ENCODE measurements at places on chromosomes 4 and X. TPM values are rescaled to one million over a fixed set of nuclear protein-coding genes. Genes with fewer than 3 reads are reported as not detected.
A peak's percentile ranks its signal among the peaks of the same experiment; 100 is the strongest.

DNA sequence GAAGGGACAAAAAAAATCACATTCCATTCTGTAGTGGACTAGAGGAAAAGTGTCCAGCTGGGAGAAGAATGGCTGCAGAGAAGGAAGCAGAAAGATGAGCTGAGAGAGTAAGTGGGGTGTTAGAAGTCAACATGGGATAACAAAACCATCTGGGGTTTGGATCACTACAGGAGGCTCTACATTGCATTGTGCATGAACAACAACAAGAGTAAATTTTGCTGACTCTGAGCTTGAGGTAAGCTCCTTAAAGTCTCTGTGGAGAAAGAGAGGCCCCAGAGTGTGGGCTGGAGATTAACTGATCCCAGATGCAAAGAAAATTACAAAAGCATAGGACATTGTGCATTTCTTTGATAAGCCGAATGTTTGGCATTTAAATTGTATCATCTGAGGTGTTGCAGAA is 128.9 kb downstream of the UGT8 start:
- H3K4me1 ChIP-seq: no peaks in the 10 kb centered on the region
- no peaks in the 10 kb centered on the region for H3K36me3 ChIP-seq

DNA sequence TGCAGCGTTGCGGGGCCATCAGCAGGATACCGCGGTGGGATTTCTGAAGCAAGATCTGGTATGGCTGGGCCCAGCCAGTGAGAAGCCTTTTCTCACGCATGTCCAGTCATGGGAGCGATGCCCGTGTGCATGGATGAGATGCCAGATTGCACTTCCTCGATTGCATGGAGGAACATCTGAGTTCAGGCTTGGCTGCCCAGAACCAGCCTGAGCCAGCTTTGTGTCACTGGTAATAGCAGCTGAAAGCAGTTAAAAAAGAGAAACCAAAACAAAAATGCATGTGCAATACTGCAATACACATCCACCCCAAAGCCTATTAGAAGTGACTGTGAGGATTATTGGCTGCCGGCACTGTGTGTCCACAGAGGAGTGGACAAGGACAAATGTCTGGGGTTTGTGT is 59.3 kb downstream of the PSAPL1 start:
- DNase-seq: no peak
- H3K4me3 ChIP-seq: no peak overlapping the region
- H3K27me3 ChIP-seq: no peaks in the 10 kb centered on the region
- no peaks in the 10 kb centered on the region for H3K36me3 ChIP-seq

- DNase-seq: no peak
- H3K27ac ChIP-seq: no peak overlapping the region
- no peak overlapping the region for H3K4me3 ChIP-seq
- H3K4me1 ChIP-seq: no peaks in the 10 kb centered on the region
- no peaks in the 10 kb centered on the region for H3K36me3 ChIP-seq
- no peaks in the 10 kb centered on the region for H3K27me3 ChIP-seq
These were observed 7.5 kb downstream of the P2RY4 start for GRCh38 chrX:70252491-70252890.

- H3K4me1 ChIP-seq: no peaks in the 10 kb centered on the region
- H3K36me3 ChIP-seq: no peaks in the 10 kb centered on the region
- DNase-seq: no peak
- H3K27ac ChIP-seq: no peak overlapping the region
- no peaks in the 10 kb centered on the region for H3K27me3 ChIP-seq
- no peak overlapping the region for H3K4me3 ChIP-seq
These were observed 186.5 kb downstream of the RAP1GDS1 start for GRCh38 chr4:98447648-98448047.

MAGEA9 gene
- not detected for total RNA-seq

DNA sequence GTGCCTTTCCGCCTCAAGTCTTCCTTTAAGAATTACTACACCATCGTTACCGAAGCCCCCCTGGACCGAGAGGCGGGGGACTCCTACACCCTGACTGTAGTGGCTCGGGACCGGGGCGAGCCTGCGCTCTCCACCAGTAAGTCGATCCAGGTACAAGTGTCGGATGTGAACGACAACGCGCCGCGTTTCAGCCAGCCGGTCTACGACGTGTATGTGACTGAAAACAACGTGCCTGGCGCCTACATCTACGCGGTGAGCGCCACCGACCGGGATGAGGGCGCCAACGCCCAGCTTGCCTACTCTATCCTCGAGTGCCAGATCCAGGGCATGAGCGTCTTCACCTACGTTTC is 2.2 kb downstream of the PCDH10 start:
- H3K4me3 ChIP-seq: no peak overlapping the region
- H3K36me3 ChIP-seq: no peaks in the 10 kb centered on the region
- H3K27me3 ChIP-seq: no peaks in the 10 kb centered on the region
- no peak overlapping the region for H3K27ac ChIP-seq
- peaks cover 32% of the 10 kb centered on the region for H3K4me1 ChIP-seq

KCNE5 gene
- not detected for total RNA-seq

DNA sequence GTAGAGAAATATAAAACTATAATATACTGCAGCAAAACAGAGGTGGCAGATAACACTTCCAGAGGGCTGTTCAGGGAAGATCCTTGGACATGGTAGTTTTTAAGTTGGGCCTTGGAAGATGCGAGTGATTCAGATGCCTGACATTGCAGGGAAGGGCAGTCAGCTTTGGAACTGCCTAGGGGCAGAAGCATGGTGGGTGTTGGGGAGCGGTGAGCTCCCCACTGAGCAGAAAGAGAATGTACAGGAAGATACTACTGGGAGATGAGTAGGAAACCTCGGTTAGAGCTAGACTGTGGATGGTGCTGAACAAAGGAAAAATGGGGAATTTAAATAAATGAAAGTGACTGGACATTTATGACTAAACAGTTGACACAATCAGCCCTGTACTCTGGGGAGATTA is 24.9 kb upstream of the SEC24B start:
- no peaks in the 10 kb centered on the region for H3K36me3 ChIP-seq
- H3K27me3 ChIP-seq: no peaks in the 10 kb centered on the region
- no peak for DNase-seq

GRCh38 chr4:150411520-150411919 is 170.4 kb upstream of the MAB21L2 start:
- DNase-seq: no peak
- H3K4me3 ChIP-seq: no peak overlapping the region
- H3K27ac ChIP-seq: no peak overlapping the region
- no peaks in the 10 kb centered on the region for H3K36me3 ChIP-seq

GRCh38 chr4:69708211-69708610 is 52.2 kb downstream of the SULT1B1 start:
- H3K36me3 ChIP-seq: no peaks in the 10 kb centered on the region
- H3K4me1 ChIP-seq: peaks cover 12% of the 10 kb centered on the region
- H3K27me3 ChIP-seq: no peaks in the 10 kb centered on the region
- DNase-seq: no peak
- no peak overlapping the region for H3K4me3 ChIP-seq
- no peak overlapping the region for H3K27ac ChIP-seq

GRCh38 chr4:12265554-12265953 is 836.9 kb upstream of the HS3ST1 start:
- H3K36me3 ChIP-seq: no peaks in the 10 kb centered on the region
- H3K27me3 ChIP-seq: no peaks in the 10 kb centered on the region
- no peak for DNase-seq
- H3K4me1 ChIP-seq: no peaks in the 10 kb centered on the region

NPY2R gene
- not detected for total RNA-seq

PRRG3 gene
- total RNA-seq: 0.07 TPM

DNA sequence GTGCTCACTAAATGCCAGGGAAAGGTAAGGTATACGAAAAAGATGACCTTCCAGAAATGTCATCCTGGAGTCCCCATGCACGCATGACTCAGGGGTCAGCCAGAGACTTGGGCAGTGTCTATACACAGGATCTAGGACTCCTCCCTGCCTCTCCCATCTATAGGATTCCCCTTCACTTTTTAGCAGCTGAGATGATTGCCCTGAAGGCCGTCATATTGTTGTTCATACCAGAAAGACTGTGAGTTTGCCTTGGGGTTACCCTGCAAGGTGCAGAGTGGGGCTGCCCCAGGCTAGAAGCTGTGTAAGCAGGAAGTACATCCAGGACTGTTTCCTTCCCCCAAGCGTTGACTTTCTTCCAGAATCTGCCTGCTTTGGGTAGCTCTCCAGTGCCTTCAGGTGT is 55.1 kb upstream of the MAMLD1 start:
- no peak for DNase-seq
- H3K27me3 ChIP-seq: no peaks in the 10 kb centered on the region
- H3K4me1 ChIP-seq: no peaks in the 10 kb centered on the region
- no peak overlapping the region for H3K27ac ChIP-seq

DNA sequence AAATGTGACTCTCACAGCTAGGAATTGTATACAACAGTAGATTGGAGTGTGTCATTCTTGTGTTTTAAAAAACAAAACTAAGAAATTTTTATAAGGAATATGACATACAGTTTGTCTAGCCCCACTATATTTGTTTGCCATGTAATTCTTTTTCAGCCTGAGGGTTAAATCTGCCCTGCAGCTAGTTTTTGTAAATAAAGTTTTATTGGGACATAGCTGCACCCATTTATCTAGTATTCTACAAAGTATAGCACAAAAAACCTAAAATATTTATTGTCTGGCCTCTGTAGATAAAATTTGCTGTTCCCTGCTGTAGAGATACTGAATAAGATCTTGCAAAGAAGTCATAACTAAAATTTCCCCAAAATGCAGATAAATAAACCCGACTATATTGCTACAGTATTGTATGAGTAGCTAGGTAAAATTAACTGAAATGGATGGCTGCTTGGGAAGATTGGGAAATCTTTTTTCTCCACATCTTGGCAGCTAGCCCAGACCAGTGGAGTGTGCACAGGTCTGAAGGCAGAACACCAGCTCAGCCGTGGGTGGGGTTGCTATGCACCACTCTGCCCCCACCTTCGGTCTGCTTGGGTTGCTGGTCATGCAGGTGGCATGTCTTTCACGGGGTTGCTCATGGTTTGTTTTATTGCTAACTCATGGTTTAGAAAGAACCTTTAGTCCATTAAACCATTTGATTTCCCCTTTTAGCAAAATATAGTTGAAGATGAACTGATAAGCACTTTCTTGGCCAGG is 127.9 kb downstream of the KLHL8 start:
- peaks cover 4% of the 10 kb centered on the region for H3K36me3 ChIP-seq
- no peak overlapping the region for H3K4me3 ChIP-seq
- no peaks in the 10 kb centered on the region for H3K27me3 ChIP-seq
- peak overlapping the region; percentile 17 for H3K27ac ChIP-seq
- peak; percentile 74 for DNase-seq

DNA sequence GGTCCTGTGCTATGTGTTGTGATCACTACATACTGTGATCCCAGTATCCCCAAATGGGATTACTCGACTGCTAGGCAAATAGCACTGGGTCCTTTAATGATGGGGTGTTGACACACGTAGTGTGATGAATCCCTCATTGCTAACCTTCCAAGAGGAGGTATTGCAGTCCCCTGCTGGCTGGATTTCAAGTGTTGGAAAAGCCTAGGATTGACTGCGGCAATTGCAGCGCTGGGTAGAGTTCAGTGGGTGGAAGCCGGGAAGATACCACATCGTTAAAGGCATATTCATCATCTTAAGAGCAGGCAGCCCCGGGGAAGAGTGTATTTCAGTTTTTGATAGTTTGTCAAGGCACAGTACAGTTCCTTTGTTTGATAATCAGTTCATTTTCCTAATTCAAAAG is 159.9 kb downstream of the TRIML1 start:
- DNase-seq: no peak
- H3K36me3 ChIP-seq: no peaks in the 10 kb centered on the region
- H3K4me3 ChIP-seq: no peak overlapping the region
- no peaks in the 10 kb centered on the region for H3K27me3 ChIP-seq

Measured in right lobe of liver (tissue), 6 donors.